ENCODE measurements at places on chromosomes 5 and 9.

GRCh38 chr5:39757131-39757530, 332.4 kb upstream of the DAB2 start:
- DNase-seq, result no peak

DNA sequence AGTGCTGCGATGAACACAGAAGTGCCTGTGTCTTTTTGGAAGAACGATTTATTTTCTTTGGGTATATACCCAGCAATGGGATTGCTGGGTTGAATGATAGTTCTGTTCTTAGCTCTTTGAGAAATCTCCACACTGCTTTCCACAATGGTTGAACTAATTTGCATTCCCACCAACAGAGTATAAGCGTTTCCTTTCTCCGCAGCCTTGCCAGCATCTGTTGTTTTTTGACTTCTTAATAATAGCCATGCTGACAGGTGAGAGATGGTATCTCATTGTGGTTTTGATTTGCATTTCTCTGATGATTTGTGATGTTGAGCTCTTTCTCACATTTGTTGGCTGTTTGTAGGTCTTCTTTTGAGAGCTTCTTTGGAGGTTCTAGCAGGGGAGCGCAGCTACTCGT, 134.6 kb downstream of the TENT4A start:
- DNase-seq, result no peak

DNA sequence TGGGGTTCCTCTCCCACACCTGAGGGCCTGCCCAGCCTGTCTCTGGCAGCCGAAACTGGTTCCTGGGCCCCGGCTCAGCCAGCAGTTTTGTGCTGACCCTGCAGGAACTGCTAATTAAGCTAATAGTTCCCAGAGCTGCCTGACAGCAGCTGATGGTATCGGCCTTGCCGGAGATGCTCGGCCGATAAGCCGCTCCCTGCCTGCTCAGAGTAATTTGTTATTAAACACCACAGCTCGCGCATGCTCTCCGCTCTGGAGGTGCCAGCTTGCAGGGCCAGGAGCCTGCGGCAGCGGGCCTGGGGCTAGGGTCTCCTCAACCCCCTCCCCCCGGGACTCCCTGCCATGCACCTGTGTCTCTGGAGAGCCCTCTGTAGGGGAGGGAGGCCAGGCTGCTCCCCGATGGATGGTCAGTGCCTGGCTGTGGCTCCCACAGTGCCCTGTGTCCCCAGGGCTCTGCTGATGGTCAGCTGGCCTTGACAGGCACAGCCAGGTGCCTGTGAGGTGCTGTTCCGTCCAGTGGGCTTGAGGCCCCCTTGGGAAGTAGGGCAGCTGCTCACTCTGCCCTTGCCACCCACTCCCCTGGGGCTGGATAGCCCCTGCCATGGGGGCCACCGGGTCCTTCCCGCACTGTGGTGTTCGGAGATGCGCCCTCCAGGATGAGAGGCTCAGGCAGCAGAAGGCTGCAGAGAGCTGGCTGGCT, 41.7 kb downstream of the RXRA start:
- no peak for DNase-seq

DNA sequence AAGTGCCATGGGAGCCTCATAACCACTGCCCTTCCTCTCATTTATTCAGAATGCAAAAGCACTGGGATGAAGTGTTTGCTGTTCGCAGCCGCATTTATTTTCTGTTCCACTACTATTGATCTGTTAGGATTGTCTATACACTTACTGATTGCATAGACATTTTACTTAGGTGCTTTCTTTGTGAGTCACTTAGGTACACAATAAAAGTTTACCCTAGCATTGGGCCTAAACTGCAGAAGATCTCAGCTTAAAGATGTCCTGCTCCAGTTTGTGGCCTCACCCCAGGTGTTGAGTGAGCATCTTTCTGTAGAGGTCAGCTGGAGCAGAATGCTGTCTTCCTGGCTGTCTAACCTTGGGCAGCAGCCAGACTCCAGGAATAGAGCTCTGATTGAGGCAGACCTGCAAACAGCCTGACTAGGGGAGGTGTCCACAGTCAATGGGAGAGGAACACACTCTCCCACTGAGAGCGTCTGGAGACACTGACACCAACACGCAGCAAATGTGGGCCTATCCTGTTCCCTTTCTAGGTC, 54.0 kb downstream of the GPR21 start:
- no peak for DNase-seq

- DNase-seq, result no peak
Observed at GRCh38 chr5:135312255-135312935, 86.6 kb downstream of the MACROH2A1 start.

DNA sequence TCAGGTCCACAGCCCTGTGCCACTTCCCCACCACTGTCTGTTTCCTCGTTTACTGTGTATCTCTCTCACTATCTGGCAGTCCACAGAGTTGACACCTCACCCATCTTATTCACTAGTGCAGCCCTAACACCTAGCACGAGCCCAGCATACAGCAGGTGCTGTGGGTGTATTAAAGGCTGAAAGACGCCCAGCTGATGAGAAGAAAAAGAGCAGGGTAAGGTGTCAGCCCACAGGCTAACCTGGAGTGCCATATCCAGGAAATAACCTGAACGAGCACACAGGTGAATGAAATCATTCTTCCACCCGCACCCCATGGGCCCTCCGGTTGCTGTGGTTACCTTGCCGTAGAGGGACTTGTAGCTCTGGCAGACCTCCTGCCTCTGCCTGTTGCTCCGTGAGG, 18.6 kb downstream of the ANXA6 start:
- no peak for DNase-seq

- DNase-seq, result no peak
Observed at GRCh38 chr5:168270476-168270875, 21.0 kb upstream of the WWC1 start.

Measured in suppressor macrophage treated with lipopolysaccharide for 1 hour (primary cell).